ENCODE measurements at places on chromosomes 13 and 19. TPM values are rescaled to one million over a fixed set of nuclear protein-coding genes. Genes with fewer than 3 reads are reported as not detected.

DNA sequence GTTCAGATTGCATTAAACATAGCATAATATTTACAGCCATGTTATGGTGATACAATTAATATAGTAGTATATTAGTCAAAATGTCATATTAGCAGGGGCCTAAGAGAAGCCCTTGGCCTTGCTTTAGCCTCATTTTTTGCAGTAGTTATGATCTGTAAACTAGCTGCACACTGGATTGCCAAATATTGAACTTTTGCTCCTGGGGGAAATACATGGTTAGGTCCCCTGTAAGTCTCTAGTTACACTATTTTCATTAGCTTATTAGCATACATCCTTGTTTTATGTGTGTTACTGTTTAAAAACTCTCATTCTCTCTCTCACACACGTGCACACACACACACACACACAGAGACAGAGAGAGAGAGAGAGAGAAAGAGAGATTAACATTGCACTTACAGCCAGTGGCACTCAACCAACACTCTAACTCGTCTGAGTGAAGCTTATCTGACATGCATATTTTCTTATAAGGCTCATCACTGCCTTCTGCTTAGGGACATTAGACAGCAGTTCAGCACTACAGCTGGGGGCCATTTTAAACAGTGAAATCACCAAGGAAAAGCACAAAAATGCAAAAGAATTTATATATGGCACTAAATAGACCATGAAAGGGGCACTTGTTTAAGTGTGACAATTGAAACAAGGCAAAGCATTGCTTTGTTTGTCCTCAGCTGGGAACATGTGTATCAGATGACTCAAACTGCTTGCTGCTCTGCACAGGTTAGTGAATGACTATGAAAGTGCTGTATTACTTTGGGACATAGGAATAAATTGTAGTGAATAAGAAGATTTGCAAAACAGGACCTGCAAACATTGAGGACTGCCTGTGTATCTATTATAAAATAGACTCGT, 278.7 kb downstream of the GPC6 start:
- no peaks in the 10 kb centered on the region for H3K4me1 ChIP-seq
- DNase-seq: no peak
- H3K27ac ChIP-seq: no peak overlapping the region
- H3K4me3 ChIP-seq: no peak overlapping the region
- H3K27me3 ChIP-seq: no peaks in the 10 kb centered on the region

DNA sequence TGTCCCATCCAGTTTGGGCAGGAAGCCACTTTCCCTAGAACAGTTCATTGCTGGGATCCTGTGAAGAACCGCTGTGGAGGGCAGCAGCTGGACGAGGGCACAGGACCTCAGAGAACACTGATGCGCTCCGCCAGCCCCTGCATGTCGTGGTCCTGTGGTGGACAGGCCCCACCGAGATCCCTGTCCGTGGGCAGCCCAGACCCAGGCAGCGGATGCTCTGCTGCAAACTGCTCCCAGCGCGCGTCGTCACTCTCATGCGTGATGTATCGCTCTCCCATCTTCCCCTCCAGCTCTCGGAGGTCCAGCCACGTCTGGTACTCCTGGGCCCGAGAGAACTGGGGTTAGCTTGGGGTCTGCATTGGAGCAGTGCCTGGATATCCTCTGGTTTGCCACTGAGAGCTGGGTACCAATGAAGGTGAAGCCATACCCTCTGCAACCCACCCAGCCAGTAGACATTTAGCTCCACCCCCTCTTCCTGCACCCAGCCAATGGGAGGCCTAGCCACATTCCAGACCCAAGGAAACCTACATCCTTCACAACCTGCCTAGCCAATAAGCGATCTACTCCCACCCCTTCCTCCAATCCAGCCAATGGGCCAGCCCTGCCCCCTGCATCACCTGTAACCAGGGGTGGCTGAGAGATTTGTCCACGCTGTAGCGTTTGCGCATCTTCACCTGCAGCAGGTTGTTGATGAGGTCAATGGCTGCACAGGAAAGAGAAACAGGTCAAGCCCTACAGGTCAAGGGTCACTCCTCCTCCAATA, 13.6 kb upstream of the DACT3 start:
- no peaks in the 10 kb centered on the region for H3K27me3 ChIP-seq
- H3K4me3 ChIP-seq: no peak overlapping the region
- H3K36me3 ChIP-seq: no peaks in the 10 kb centered on the region

GRCh38 chr13:111484141-111484925, 163.9 kb downstream of the TEX29 start:
- H3K4me3 ChIP-seq: no peak overlapping the region
- no peak overlapping the region for H3K27ac ChIP-seq
- no peaks in the 10 kb centered on the region for H3K27me3 ChIP-seq
- no peaks in the 10 kb centered on the region for H3K4me1 ChIP-seq
- peak; percentile 57 for DNase-seq

DNA sequence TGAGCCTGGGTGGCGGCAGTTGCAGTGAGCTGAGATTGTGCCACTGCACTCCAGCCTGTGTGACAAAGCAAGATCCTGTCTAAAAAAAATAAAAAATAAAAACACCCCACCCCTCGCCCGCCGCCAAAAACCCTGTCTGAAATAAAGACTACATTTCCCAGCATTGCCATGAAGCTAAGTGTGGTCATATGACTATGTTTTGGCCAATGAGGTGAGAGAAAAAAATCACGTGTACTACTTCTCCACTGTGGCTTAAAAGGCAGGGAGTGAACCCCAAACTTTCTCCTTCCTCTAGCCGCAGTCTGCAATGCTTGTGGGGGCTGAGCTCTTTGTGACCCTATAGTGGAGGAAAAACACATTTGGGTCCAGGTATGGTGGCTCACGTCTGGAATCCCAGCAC, 54.9 kb downstream of the COLGALT1 start:
- no peaks in the 10 kb centered on the region for H3K27me3 ChIP-seq
- no peak overlapping the region for H3K27ac ChIP-seq
- no peaks in the 10 kb centered on the region for H3K4me1 ChIP-seq
- H3K4me3 ChIP-seq: no peak overlapping the region
- DNase-seq: no peak

DNA sequence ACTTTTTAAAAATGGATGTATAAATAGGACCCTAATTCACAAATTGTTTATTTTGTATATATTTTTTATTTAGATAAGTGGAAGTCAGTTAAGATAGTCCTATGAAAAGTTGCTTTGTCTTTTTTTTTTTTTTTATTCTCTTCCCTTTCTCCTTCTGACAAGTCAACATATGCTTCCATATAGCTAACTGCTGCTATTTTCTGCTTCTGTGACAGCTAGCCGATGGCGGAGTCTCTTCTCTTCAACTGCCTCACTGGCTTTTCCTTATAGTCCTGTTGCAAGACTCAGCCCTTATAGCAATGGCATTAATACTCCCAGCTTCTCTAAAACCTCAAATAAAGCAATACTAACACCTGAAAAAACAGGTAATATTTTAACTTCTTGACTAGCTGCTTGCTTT, 45.3 kb downstream of the SLAIN1 start:
- H3K27ac ChIP-seq: no peak overlapping the region
- H3K4me1 ChIP-seq: no peaks in the 10 kb centered on the region
- H3K36me3 ChIP-seq: peaks cover 12% of the 10 kb centered on the region

DNA sequence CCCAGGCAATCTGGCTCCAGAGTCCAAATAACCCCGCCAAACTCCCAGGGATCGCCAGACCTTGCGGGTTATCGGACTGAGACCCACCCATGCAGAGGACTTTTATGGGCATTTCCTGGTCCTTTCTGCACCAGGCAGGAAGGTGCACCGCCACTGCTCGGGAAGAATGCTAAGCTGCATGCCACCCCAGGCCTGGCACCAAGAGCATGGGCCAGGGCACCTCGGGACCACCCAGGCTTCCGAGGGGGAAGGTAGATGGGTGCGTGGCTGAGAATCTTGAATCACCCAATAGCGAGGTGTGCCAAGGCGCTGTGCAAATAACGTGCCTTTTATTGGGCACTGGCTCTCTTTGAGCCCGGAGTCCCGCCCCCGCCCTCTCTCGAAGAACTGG, 422 bp upstream of the ZNF575 start:
- H3K4me3 ChIP-seq: peak overlapping the region; percentile 8
- no peaks in the 10 kb centered on the region for H3K36me3 ChIP-seq
- H3K4me1 ChIP-seq: no peaks in the 10 kb centered on the region
- H3K27ac ChIP-seq: peak overlapping the region; percentile 23
- DNase-seq: peak; percentile 76

DNA sequence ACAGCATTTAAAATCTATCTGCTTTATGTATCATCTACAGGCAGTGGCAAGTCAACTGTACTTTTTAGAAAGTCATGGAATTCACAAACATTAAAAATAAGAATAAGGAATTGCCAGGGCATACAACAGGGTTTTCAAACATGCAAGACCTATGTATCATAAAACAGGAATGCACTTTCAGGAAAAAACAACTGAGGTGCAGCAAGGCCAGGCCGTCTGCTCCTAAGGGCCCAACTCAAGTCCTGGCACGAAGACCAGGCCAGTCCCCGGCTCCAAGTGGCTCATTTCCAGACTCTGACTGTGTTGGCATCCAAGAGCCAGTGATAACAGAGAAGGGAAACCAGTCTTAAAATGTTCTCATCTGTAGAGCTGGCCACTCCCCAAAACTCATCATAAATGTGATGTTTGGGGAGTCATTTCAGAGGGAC, 7.1 kb downstream of the RFX2 start:
- H3K4me3 ChIP-seq: no peak overlapping the region
- peak overlapping the region; percentile 78 for H3K27ac ChIP-seq
- peaks cover 7% of the 10 kb centered on the region for H3K4me1 ChIP-seq

- H3K36me3 ChIP-seq: no peaks in the 10 kb centered on the region
- H3K27me3 ChIP-seq: no peaks in the 10 kb centered on the region
- DNase-seq: peak; percentile 77
- H3K27ac ChIP-seq: no peak overlapping the region
- H3K4me1 ChIP-seq: no peaks in the 10 kb centered on the region
These were observed 2.3 kb upstream of the HAS1 start for GRCh38 chr19:51726049-51726448.

- H3K27me3 ChIP-seq: no peaks in the 10 kb centered on the region
- no peak overlapping the region for H3K4me3 ChIP-seq
- no peak for DNase-seq
- peaks cover 2% of the 10 kb centered on the region for H3K36me3 ChIP-seq
- no peak overlapping the region for H3K27ac ChIP-seq
These were observed 15.5 kb downstream of the FRY start for GRCh38 chr13:32047088-32047487.

- no peaks in the 10 kb centered on the region for H3K4me1 ChIP-seq
- no peaks in the 10 kb centered on the region for H3K36me3 ChIP-seq
- no peaks in the 10 kb centered on the region for H3K27me3 ChIP-seq
- no peak for DNase-seq
These were observed 255.9 kb upstream of the SOX21 start for GRCh38 chr13:94968040-94968756.

- H3K27ac ChIP-seq: no peak overlapping the region
- no peaks in the 10 kb centered on the region for H3K36me3 ChIP-seq
- H3K4me1 ChIP-seq: no peaks in the 10 kb centered on the region
- no peaks in the 10 kb centered on the region for H3K27me3 ChIP-seq
These were observed 467.3 kb downstream of the IRS2 start for GRCh38 chr13:109318945-109319590.

- H3K27ac ChIP-seq: no peak overlapping the region
- no peaks in the 10 kb centered on the region for H3K36me3 ChIP-seq
- H3K27me3 ChIP-seq: no peaks in the 10 kb centered on the region
These were observed 408.9 kb downstream of the ZNF536 start for GRCh38 chr19:30781047-30781446.

DNA sequence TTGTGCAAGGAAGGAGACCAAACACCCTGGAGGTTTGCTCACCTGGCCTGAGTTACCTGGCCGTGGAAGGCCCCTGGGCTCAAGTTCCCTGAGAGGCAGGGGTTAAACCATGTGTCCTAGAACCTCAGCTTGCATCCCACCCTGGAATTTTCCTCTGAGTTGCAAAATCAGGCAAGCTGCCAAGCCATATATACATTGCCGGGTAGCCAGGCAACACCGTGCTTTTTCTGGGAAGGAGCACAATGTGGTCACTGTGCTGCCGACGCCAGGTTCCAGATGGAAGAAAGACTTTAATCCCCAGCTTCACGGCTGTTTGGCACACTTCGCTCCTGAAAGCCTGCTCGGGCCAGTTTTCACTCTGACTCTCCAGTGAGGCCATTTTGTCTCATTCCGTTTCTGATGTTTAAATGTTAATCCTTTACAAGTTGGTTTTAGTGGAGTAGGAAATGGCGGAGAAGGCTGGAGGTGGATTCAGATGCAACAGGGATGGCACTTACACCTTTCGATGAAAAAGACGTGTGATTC, 60.1 kb upstream of the PEG3 start:
- H3K4me1 ChIP-seq: no peaks in the 10 kb centered on the region
- H3K27me3 ChIP-seq: no peaks in the 10 kb centered on the region
- no peaks in the 10 kb centered on the region for H3K36me3 ChIP-seq
- H3K4me3 ChIP-seq: no peak overlapping the region

- H3K4me1 ChIP-seq: no peaks in the 10 kb centered on the region
- H3K36me3 ChIP-seq: no peaks in the 10 kb centered on the region
- DNase-seq: no peak
- no peak overlapping the region for H3K4me3 ChIP-seq
These were observed 25.8 kb downstream of the CACNG6 start for GRCh38 chr19:54017261-54017660.

DNA sequence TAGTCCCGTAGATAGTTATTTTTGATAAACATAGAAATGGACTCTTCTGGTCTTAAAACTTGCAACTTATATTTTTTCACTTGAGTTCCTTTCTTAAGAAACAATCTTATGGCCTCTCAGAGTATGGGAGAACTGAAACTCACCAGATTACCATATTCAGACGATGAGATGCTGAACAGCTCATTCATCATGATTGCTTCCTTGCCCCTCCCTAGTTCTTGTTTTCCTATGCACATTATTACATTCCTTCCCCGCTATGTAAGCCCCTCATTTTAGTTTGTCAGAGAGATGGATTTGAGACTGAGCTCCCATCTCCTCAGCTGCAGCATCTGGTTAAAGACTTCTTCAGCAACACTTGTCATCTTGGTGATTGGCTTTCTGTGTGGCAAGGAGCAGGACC, 158.5 kb downstream of the SLITRK6 start:
- H3K36me3 ChIP-seq: no peaks in the 10 kb centered on the region
- DNase-seq: no peak
- H3K27ac ChIP-seq: no peak overlapping the region
- H3K4me3 ChIP-seq: no peak overlapping the region

DNA sequence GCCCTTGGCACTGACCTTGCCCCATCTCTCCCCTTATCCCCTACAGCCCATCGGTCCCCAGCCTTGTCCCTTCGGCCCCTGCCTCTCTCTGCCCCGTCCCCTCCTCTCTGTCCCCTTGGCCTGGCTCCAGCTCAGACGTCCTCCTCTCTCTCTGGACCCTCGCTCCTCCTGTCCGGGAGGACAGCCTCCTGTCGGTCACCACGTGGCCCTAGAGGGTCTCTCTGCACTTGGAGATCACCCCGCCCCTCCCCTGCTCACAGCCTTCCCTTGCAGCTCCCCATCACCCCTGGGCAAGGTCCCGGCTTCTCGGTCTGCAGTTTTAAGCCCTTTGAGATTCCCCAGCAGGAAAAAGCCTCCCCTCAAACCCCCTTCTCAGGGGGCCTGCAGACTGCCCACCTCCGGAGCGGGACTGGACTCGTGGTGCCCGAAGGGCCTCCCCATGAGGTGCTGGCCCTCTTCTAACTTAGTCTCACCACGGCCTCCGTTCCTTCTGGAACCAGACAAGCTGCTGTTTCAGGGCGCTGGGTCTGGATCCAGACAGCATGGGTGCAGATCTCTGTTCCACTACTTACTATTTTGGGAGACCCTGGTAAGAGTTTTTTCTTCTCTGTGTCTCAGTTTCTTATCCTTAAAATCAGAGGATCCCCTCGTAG, 3.3 kb upstream of the KLK15 start:
- H3K4me3 ChIP-seq: no peak overlapping the region
- H3K27ac ChIP-seq: no peak overlapping the region
- H3K27me3 ChIP-seq: no peaks in the 10 kb centered on the region
- peak; percentile 22 for DNase-seq

DYRK1B gene
- total RNA-seq: 12.9 TPM

OR7D4 gene
- total RNA-seq: not detected

ZNF69 gene
- 10.8 TPM for total RNA-seq

ZNF546 gene
- 4.3 TPM for total RNA-seq

WDR62 gene
- total RNA-seq: 0.45 TPM

PEAK3 gene
- 0.93 TPM for total RNA-seq

IGFLR1 gene
- 8.1 TPM for total RNA-seq

Data from aorta (tissue), 5 donors.